A549 treated with AZD2906 at 1 μM for 4 hours (cell line): ENCODE measurements at places on chromosomes 1 and 21. TPM values are rescaled to one million over a fixed set of nuclear protein-coding genes. Genes with fewer than 3 reads are reported as not detected.

Gene DMRTA2
- 0.09 to 0.13 TPM (median 0.10 TPM) in 5 replicates for total RNA-seq

Gene LYPD8
- total RNA-seq: 0.07 to 0.22 TPM (median 0.10 TPM) in 5 replicates

Gene GUCA2A
- total RNA-seq: 0.13 TPM in 1 of 5 replicates, not detected in the others

Gene DDOST
- 194 to 210 TPM (median 205 TPM) in 5 replicates for total RNA-seq

Gene MEX3A
- total RNA-seq: 1.2 to 2.6 TPM (median 2.1 TPM) in 5 replicates

Gene CCDC27
- not detected in 5 replicates for total RNA-seq

Gene LAMB3
- 18.5 to 23.0 TPM (median 20.3 TPM) in 5 replicates for total RNA-seq

Gene AMY2B
- total RNA-seq: 0.39 to 0.64 TPM (median 0.47 TPM) in 5 replicates

Gene DYRK3
- 9.1 to 13.2 TPM (median 9.4 TPM) in 5 replicates for total RNA-seq
